ENCODE measurements at places on chromosomes 12 and 14. TPM values are rescaled to one million over a fixed set of nuclear protein-coding genes. Genes with fewer than 3 reads are reported as not detected.

Gene ARHGAP9
- total RNA-seq, result 65.4 TPM

Gene TBX5
- 0.38 TPM for total RNA-seq

Gene DAO
- 0.41 TPM for total RNA-seq

Gene DCN
- total RNA-seq, result not detected

- no peak for DNase-seq
- no peak overlapping the region for H3K27ac ChIP-seq
- H3K27me3 ChIP-seq, result peaks cover 3% of the 10 kb centered on the region
- no peaks in the 10 kb centered on the region for H3K36me3 ChIP-seq
These were observed 277.0 kb downstream of the PAWR start for GRCh38 chr12:79413796-79414195.

- no peaks in the 10 kb centered on the region for H3K4me1 ChIP-seq
- H3K4me3 ChIP-seq, result no peak overlapping the region
- no peak overlapping the region for H3K27ac ChIP-seq
- no peaks in the 10 kb centered on the region for H3K27me3 ChIP-seq
- peaks cover 5% of the 10 kb centered on the region for H3K36me3 ChIP-seq
- DNase-seq, result no peak
These were observed 115.6 kb upstream of the PKP2 start for GRCh38 chr12:33012226-33012625.

GRCh38 chr14:100715332-100715731, 11.4 kb upstream of the DLK1 start:
- H3K27me3 ChIP-seq, result peaks cover 16% of the 10 kb centered on the region
- H3K36me3 ChIP-seq, result peaks cover 10% of the 10 kb centered on the region
- no peak for DNase-seq

DNA sequence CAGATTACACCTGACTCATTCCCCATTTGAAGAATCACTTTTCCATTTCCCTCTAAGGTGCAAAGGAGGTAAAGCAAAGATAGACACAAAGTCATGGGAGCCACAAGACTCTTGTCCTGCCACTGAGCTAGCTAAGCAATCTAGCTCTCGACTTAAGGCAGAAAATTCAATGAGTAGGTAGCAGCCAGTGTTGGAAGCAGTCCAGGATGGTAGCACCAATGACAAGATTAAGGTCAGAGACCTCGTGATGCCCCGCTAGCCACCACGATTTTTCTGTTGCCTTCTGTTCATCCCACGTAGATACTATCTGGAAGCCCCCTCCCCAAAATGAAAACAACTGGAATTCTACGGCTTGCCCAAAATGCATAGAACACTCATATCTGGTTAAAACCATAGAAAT, 1.4 kb downstream of the VAMP1 start:
- no peak overlapping the region for H3K27ac ChIP-seq
- peaks cover 3% of the 10 kb centered on the region for H3K27me3 ChIP-seq
- no peak for DNase-seq

DNA sequence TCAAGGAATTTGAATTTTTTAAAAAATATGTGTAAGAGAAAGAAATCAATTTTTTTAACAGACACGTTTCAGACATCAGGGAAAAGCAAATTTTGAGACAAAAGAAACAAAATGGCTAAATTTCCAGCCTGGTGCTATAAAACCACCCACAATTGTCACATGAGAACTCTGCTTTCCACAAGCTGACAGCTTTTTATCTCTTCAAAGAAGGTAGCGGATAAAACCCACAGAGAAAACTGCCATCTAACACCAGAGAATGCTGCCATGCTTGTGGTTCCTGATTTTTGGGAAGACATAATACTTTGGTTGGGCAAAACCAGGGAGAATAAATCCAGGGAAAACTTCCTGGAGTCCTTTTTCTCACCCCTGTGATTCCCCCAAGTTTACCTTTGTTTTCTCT, 10.3 kb upstream of the ITPR2 start:
- H3K36me3 ChIP-seq, result no peaks in the 10 kb centered on the region
- peaks cover 9% of the 10 kb centered on the region for H3K4me1 ChIP-seq
- H3K27ac ChIP-seq, result no peak overlapping the region
- no peak overlapping the region for H3K4me3 ChIP-seq

DNA sequence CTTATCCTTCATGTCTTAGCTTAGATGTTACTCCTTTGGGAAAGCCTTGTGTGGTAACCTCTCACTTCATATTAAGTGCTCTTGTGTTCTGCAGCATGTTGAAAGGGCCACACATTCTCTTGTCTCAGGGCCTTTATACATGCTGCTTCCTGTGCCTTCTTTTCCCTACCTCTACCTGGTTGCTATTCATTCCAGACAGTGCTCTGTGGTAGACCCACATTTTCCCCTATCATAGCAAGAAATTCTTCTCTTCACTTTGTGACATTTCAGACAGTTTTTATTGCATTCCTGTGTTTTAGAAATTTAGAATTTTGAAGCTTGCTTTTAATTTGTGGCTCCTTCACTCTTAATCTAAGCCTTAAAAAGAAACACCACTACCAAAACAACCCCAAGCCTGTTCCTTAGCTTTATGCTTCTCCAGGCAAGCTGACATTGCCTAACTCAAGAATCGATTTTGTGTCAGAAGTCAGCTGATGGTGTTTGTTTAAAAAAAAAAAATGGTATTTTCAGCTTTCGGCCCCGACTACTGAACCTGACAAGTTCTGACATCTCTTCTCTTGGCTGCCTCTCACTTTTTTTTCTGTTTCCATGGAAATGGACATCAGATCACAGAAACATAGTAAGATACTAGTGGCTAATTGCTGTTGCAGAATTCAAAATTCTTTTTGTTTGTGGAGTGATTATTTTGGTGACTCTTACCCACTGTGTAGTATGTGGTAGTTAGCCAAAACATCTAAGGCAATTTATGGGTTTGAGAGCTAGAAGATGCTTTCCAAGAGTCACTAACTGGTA, 156.3 kb downstream of the NUBPL start:
- H3K36me3 ChIP-seq, result peaks cover 9% of the 10 kb centered on the region
- H3K27me3 ChIP-seq, result peaks cover under 1% of the 10 kb centered on the region
- no peak overlapping the region for H3K4me3 ChIP-seq
- no peak for DNase-seq
- H3K4me1 ChIP-seq, result peaks cover 4% of the 10 kb centered on the region

- DNase-seq, result no peak
- peaks cover 6% of the 10 kb centered on the region for H3K4me1 ChIP-seq
- no peak overlapping the region for H3K27ac ChIP-seq
- peak overlapping the region; percentile 44 for H3K4me3 ChIP-seq
These were observed 27.6 kb downstream of the BCL11B start for GRCh38 chr14:99244367-99244901.

- H3K36me3 ChIP-seq, result peaks cover 14% of the 10 kb centered on the region
- H3K27ac ChIP-seq, result no peak overlapping the region
- no peak overlapping the region for H3K4me3 ChIP-seq
- DNase-seq, result no peak
- no peaks in the 10 kb centered on the region for H3K27me3 ChIP-seq
These were observed 48.0 kb downstream of the DRAM1 start for GRCh38 chr12:101925361-101925760.

DNA sequence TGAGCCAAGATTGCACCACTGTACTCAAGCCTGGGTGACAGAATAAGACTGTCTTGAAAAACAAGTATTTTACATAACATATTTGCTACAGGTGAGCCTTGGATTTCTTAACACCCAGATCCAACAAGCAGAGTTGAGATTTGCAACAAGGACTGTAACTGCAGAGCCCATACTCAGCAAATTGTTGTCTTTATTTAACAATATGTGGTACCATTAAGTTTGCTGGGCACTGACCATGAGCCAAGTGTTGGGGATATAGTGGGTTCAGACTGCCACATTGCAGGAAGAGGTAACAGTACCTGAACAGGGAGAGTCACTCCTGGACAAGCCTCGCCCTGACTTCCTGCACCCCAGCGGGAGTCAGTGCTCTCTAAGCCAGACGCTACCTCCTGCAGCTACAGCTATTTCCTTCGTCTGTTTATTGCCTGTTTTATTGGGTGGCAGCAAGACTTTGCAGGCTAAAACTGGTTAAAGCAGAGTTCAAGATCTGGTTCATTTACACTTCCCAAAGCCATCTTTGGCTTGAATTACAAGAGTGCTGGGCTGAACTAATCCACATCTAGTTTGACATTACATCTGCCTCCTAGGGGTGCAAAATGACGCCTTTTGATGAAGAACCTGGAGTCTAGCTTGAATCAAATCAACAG, 12.5 kb downstream of the AHSA1 start:
- H3K4me3 ChIP-seq, result no peak overlapping the region
- peaks cover 21% of the 10 kb centered on the region for H3K36me3 ChIP-seq
- H3K4me1 ChIP-seq, result peaks cover 3% of the 10 kb centered on the region
- H3K27ac ChIP-seq, result no peak overlapping the region

Data from endothelial cell (in vitro differentiated cells).